ENCODE measurements at places on chromosomes 16 and 17. TPM values are rescaled to one million over a fixed set of nuclear protein-coding genes. Genes with fewer than 3 reads are reported as not detected.

The ZNF750 gene
- 0.09 TPM for total RNA-seq

The MRC2 gene
- total RNA-seq, result 210 TPM

The CBFA2T3 gene
- total RNA-seq, result not detected

The KIAA0513 gene
- 26.3 TPM for total RNA-seq

The OR3A3 gene
- not detected for total RNA-seq

The SLC7A6OS gene
- 15.4 TPM for total RNA-seq

The WIPI1 gene
- total RNA-seq, result 267 TPM

The SOX9 gene
- total RNA-seq, result 8.7 TPM

The HS3ST4 gene
- total RNA-seq, result not detected

The DPEP3 gene
- not detected for total RNA-seq

The SNAI3 gene
- total RNA-seq, result not detected

The IGF2BP1 gene
- 2.5 TPM for total RNA-seq

The GUCY2D gene
- total RNA-seq, result 0.09 TPM

The NDEL1 gene
- total RNA-seq, result 27.2 TPM

The CCR7 gene
- not detected for total RNA-seq

The SPG7 gene
- total RNA-seq, result 124 TPM

The NPIPA7 gene
- 1.1 TPM for total RNA-seq

The CA7 gene
- total RNA-seq, result not detected

The KRTAP4-4 gene
- total RNA-seq, result not detected

The CACNA1H gene
- total RNA-seq, result under 0.01 TPM

The WNK4 gene
- 0.09 TPM for total RNA-seq

The WNT9B gene
- not detected for total RNA-seq

The ACAP1 gene
- 3.3 TPM for total RNA-seq

The DNAAF1 gene
- under 0.01 TPM for total RNA-seq

The CTRB1 gene
- not detected for total RNA-seq

The FBXW10 gene
- under 0.01 TPM for total RNA-seq

The AATK gene
- total RNA-seq, result 0.32 TPM

The TLCD2 gene
- 8.7 TPM for total RNA-seq

The TNK1 gene
- total RNA-seq, result 0.09 TPM

The SLFN14 gene
- total RNA-seq, result not detected

The SLC47A1 gene
- not detected for total RNA-seq

The HEXD gene
- total RNA-seq, result 14.0 TPM

The TSPOAP1 gene
- 1.1 TPM for total RNA-seq

The HOXB9 gene
- total RNA-seq, result not detected

The NACA2 gene
- total RNA-seq, result not detected

The CA4 gene
- not detected for total RNA-seq

The RDM1 gene
- total RNA-seq, result 0.16 TPM

The CBX8 gene
- 5.6 TPM for total RNA-seq

The KRTAP3-1 gene
- not detected for total RNA-seq

The STH gene
- not detected for total RNA-seq

The PLA2G10 gene
- not detected for total RNA-seq

All from bronchial smooth muscle cell (primary cell).